ENCODE measurements at places on chromosomes 7 and 10.

- DNase-seq: no peak
Observed at GRCh38 chr10:30490289-30491000, 56.5 kb downstream of the MAP3K8 start.

DNA sequence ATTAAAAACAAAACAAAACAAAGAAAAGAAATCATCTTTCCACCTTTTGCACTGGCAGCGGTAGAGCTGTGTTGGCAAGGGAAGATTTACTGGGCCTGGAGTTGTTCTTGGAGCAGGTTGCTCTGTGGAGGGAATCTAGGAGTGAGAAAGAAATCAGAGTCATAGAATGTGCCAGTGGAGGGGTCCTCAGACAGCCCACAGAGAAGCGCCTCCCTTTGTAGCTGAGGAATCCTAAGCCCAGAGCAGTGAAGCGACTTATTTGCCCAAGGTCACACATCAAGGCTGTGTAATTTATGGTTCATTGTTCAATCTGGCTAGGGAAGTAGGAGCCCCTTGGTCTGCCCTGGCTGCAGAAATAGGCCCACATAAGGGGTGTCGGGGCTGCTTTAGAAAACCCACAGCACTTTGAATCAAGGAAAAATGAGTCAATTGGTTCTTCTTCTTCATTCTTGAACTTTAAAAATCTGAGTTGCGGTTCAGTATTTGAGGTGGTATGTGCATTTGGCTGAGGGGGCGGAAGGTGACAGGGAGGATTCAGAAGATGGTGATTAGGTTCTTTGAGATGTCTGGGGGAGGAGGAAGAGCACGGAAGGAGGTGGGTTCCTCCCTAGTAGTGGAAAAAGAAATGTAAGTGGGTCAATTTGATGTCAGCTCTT lies 253.7 kb downstream of the PTEN start:
- DNase-seq: no peak

GRCh38 chr10:2964632-2965296 lies 102.6 kb upstream of the PFKP start:
- no peak for DNase-seq

- DNase-seq: no peak
Observed at GRCh38 chr10:122515588-122516231, 44.8 kb upstream of the DMBT1 start.

- no peak for DNase-seq
Observed at GRCh38 chr7:16271990-16272665, 149.2 kb downstream of the CRPPA start.

DNA sequence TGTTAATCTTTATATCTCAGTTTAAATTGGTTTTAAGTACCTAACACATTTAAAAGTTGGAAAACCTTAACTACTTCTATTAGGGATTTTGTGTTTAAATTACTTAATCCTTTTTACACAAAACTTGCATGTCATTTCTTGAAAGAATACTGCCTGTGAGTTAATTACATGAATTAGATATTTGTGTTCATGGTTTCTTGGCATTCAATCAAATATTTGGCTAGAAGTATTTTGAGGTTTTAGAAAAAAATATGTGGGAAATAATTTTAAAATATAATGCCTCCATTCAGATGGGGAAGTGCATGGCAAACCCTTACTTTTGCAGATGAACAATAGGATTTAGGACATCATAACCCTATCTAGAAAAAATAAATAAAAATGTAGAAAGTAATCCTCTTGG lies 186.5 kb upstream of the SEMA3E start:
- DNase-seq: no peak

DNA sequence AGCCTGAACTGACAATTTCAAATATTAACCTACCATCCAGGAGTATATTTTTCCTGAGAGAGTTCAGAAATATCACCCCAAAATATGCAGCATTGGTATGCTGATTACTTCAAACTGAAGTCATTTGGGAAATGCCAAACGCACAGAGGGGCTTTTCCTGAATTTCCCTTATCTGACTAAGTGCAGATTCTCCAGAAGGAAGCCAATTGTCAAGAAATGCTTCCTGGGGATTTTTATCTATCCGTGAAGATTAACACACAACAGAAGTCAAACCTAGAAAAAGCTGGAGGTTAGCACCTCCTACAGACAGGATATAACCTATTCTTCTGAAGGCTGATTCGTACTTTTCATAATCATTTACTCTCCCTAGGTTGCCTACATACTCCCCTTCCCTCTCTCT lies 91.0 kb downstream of the AKR1D1 start:
- no peak for DNase-seq

GRCh38 chr7:47342296-47343060 lies 239.4 kb downstream of the TNS3 start:
- no peak for DNase-seq

- DNase-seq: no peak
Observed at GRCh38 chr7:138030679-138031351, 28.9 kb upstream of the CREB3L2 start.

DNA sequence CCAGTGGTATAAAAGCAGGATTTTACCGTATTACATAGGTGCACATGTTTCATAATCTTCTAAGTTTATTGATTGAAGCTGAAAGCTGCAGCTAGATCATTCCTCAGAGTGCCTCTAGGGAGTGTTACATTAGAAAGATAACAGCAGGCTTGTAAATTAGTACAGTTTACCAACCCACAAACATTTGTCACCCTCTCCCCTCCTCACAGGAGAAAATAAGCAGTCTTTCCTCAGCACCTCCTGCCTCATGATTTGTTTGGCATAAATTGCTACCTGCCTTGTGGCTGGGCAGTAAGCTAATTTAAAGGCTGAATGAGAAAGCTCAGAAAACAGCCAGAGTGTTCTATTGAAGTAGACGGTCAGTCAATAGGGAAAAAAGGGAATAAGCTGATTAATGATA lies 74.2 kb downstream of the NXPH1 start:
- no peak for DNase-seq

- no peak for DNase-seq
Observed at GRCh38 chr10:78255796-78256638, 222.4 kb downstream of the RPS24 start.

DNA sequence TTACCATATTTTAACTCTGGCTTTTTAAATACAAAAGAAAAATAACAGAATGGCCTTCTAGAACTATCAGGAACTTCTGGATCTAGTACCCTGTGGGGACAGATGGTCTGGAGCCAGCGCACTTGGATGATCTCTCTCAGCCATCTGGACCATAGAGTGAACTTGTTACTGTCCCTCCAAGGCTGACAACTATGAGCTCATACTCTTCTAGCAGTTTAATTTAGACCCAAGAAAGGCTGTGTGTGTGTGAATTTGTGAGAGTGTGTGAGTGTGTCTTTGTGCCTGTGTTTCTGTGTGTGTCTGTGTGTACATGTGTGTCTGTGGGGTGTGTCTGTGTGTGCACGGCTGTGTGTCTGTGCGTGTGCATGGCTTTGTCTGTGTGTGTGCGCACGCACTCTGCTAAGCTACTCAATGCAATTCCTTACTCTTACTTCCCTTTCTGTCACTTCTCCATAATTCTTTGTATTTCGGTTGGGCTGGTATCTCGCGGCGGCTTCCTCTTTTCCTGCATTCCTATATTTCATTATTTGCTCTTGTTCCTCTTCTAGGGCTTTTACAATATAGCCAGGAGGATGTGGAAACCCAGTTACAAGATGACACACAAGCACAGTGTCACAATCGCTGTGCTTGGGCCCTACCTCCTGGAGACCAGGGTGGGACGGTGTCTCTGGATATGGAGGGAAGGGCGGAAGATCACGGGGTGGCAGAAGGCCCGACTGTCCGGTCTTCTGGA lies 51.9 kb downstream of the IKZF1 start:
- DNase-seq: no peak

DNA sequence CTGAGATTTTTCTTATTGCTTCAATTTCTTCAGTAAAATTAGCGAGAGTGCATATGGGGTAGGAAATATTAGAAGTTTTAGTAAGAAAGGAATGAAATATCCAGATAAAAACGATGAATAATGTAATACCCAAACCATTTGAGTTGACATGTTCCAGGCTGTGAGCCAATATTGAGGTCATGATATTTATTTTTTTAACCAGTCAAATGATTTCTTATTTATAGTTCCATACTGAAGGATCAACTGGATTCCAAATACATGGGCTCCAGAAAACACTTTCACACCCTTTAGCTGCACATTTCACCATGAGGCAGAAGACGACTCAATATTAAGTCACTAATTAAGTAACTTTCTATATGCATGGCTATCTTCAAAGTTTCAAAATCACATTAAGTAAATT lies 312.5 kb downstream of the PPP1R3A start:
- no peak for DNase-seq

DNA sequence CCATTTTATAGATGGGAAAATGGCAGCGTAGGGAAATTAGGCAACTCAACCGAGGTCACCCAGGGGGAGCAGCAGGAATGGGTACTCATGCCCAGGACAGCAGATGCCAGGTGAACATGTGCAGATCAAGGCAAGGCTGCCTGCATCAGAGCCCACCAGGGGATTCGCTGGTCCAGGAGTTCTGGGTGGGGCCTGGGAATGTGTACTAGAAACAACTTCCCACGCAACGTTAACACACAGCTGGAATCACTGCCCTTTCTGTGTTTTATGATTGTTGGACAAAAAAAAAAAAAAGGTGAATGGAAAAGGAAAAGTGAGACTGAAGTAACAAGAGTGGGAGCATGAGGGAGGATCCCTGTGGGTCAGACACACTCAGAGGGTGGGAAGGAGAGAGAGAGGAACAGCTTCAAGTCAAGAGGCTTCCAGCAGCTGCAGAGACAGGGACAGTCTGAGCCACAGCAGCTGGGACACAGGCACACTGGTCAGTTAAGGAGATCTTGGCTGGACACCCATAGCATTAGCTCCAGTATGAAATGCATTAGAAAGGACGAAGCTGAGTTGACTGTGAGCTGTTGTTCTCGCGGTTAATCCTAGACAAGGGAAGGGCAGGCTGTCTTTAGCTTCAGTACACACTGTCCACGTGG lies 187.9 kb upstream of the INHBA start:
- no peak for DNase-seq

GRCh38 chr7:585229-585711 lies 65.6 kb upstream of the PDGFA start:
- DNase-seq: no peak

DNA sequence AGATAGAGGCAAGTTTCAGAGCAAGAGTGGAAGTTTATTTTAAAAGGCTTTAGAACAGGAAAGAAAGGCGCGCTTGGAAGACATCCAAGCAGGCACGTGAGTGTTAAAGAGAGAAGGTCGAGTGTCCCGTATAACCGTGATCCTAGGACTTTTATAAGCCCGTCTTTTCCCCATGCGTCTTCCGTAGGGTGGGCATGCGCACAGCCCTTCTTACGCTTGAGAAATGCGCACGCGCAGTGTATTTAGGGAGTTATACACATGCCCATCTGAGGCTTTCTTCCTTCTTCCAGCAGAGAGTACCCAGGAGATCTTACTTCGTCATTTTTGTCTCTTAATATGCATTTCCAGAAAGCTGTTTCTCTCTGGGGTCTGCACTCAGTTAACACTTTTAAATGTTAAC lies 52.4 kb downstream of the CALD1 start:
- no peak for DNase-seq

- no peak for DNase-seq
Observed at GRCh38 chr10:27744802-27745731, 552 bp downstream of the MKX start.

GRCh38 chr7:142787034-142787768 lies 16.4 kb downstream of the PRSS2 start:
- no peak for DNase-seq

- DNase-seq: peak; percentile 49
Observed at GRCh38 chr10:61837755-61838171, 63.7 kb upstream of the ARID5B start.

GRCh38 chr7:32163141-32163806 lies 93.1 kb upstream of the PDE1C start:
- DNase-seq: no peak

GRCh38 chr7:108114117-108114841 lies 15.9 kb downstream of the LAMB4 start:
- DNase-seq: peak; percentile 6

- no peak for DNase-seq
Observed at GRCh38 chr7:24970676-24971075, 9.3 kb downstream of the OSBPL3 start.

DNA sequence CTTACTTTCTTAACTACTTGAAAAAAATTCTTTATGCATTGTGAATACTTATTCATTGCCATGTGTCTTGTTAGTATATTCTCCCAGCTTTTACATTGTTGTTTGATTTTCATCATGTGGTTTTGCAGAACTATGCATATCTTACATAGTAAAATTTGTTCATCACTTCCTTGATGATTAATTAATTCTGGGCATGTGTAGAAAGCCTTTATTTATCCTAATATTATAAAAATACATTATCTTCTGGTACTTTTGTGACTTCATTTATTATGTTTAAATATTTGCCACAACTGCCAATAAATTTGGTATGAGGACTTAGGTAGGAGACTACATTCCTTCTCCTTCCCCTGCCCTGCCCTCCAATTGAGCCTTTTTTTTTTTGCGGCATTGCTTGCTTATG lies 166.0 kb upstream of the ZNF32 start:
- DNase-seq: no peak

- peak; percentile 45 for DNase-seq
Observed at GRCh38 chr7:151518105-151518946, 1.4 kb downstream of the RHEB start.

DNA sequence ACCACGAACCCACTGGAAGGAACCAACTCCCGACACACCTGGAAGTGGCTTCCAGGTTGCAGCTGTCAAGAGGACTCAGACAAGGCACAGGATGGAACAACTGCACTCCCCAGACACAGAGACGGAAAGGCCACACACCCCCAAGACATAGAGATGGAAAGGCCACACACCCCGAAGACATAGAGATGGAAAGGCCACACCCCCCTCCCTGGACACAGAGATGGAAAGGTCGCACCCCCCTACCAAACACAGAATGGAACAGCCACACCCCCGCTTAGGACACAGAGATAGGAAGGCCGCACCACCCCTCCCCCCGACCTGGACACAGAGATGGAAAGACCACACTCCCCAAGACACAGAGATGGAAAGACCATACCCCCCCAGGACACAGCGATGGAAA lies 7.6 kb downstream of the ZNF511 start:
- no peak for DNase-seq

GRCh38 chr7:2205036-2205780 lies 27.5 kb downstream of the MAD1L1 start:
- no peak for DNase-seq

GRCh38 chr10:124737221-124737620 lies 7.0 kb downstream of the FAM53B start:
- no peak for DNase-seq

DNA sequence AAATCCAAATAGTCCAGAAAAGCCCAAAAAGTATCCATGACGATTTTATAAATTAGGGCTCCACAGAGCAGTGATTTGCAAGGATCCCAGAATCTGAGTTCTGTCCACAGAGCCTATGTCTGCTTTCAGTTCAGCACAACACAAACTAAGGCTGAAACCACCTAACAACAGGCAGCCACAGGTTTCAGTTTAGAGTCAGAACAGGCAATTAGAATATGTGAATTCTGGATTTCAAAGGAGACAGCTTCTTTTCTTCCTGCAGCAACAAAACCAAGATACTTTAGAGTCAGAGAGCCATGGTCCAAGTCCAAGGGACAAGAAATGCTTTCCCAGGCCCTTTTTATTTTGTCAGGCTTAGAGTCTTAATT lies 23.6 kb downstream of the IFIT3 start:
- no peak for DNase-seq
